ENCODE measurements at places on chromosomes 12 and 14. TPM values are rescaled to one million over a fixed set of nuclear protein-coding genes. Genes with fewer than 3 reads are reported as not detected.
A peak's percentile ranks its signal among the peaks of the same experiment; 100 is the strongest.

DNA sequence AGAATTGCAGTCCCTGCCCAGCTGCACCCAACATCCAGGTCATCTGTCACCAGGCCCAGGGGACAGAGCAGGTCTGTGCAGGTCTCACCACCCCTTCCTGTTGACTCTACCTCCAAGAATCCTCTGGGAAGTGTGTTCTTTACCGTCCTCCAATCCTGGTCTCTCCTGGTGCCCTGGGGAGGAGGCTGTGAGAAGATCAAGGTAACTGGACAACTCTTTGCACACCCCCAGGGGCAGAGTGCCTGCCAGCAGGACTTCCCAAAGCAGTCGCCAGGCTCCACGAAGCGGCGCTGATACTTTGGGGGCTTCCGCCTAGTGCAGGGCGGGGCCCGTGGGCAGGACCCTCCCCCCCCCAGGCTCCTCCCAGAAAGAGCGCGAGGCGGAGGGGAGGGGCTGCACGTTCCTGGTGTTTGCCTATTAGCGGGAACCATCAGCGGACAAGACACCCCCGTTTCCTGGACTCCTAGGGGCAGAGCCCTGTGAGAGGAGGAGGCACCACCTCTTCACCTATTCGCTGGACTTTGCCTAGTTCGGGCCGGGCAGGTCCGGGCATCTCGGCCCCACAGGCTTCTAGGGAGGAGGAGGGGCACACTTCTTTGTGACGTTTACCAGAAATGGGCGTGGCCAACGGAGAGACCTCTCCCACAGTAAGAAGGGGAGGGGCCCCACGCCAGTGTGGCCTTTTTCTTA, 918.0 kb downstream of the AACS start:
- no peak overlapping the region for H3K27ac ChIP-seq
- H3K27me3 ChIP-seq = no peaks in the 10 kb centered on the region
- DNase-seq = no peak
- no peaks in the 10 kb centered on the region for H3K36me3 ChIP-seq
- H3K4me1 ChIP-seq = peaks cover 11% of the 10 kb centered on the region

- no peak overlapping the region for H3K27ac ChIP-seq
- no peaks in the 10 kb centered on the region for H3K4me1 ChIP-seq
- DNase-seq = no peak
- no peak overlapping the region for H3K4me3 ChIP-seq
- no peaks in the 10 kb centered on the region for H3K27me3 ChIP-seq
- H3K36me3 ChIP-seq = no peaks in the 10 kb centered on the region
These were observed 206.5 kb downstream of the SSPN start for GRCh38 chr12:26401874-26402273.

- no peak for DNase-seq
- no peaks in the 10 kb centered on the region for H3K4me1 ChIP-seq
- H3K4me3 ChIP-seq = no peak overlapping the region
- H3K27me3 ChIP-seq = no peaks in the 10 kb centered on the region
- no peak overlapping the region for H3K27ac ChIP-seq
- no peaks in the 10 kb centered on the region for H3K36me3 ChIP-seq
These were observed 103.0 kb downstream of the PRIMA1 start for GRCh38 chr14:93685121-93685895.

Gene GPD1
- total RNA-seq = 4.2 TPM

Gene GLIPR1L2
- total RNA-seq = 0.41 TPM

DNA sequence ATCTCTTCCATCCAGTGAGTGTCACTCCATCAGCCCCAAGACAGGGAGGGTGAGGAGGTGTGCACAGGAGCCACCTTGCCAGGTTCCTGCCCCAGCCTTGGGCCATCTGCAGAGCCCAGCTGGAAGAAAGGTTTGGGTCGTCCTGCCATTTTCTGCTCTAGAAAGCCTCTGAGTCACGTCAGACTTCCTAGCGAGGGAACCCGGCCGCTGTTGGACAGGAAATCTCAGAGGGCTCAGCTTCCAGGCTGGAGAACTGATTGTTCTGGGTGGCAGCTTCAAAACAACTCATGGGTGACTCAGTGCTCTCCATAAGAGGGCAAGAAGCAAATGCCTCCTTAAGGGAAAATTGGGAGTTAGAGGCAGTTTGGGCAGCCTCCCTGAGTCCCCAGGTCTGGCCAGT, 16.6 kb downstream of the HIP1R start:
- DNase-seq = no peak
- peaks cover 26% of the 10 kb centered on the region for H3K36me3 ChIP-seq
- H3K27ac ChIP-seq = peak overlapping the region; percentile 98
- no peaks in the 10 kb centered on the region for H3K27me3 ChIP-seq
- peaks cover 50% of the 10 kb centered on the region for H3K4me1 ChIP-seq
- peak overlapping the region; percentile 31 for H3K4me3 ChIP-seq

Gene NELL2
- total RNA-seq = 0.63 TPM

- no peak overlapping the region for H3K27ac ChIP-seq
These were observed 103.4 kb upstream of the RBM19 start for GRCh38 chr12:114069507-114069906.

DNA sequence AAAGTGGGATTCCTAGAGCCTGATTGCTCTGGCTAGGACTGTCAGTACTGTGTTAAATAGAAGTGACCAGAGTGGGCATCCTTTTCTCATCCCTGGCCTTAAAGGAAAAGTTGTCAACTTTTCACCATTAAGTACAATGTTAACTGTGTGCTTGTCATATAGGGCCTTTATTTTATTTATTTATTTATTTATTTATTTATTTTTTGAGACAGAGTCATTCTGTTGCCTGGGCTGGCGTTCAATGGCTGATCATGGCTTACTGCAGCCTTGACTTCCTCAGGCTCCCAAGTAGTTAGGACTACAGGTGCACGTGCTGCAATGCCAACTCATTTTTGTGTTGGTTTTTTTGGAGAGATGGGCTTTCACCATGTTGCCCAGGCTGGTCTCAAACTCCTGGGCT, 11.6 kb downstream of the SH2B3 start:
- H3K27ac ChIP-seq = no peak overlapping the region
- no peaks in the 10 kb centered on the region for H3K27me3 ChIP-seq
- no peak for DNase-seq
- peaks cover 9% of the 10 kb centered on the region for H3K36me3 ChIP-seq
- H3K4me1 ChIP-seq = no peaks in the 10 kb centered on the region

DNA sequence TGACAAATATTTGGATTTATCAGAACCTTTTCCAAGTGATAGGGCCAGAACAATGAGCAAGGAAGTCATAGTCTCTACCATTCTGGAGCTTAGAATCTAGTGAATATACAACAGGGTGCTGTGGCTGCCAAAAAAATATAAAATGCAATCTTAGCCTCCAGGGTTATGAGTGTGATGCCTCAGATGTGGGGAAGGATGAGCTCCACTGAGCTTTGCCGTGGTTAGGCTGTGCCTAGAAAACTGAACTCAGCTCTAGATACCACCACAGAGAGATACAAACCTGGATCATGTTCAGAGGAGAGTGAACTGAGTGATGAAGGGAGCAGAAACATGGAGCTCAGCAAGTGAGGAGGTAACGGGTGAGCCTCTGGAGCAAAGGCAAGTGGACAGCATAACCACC, 138.1 kb upstream of the HIF1A start:
- no peaks in the 10 kb centered on the region for H3K27me3 ChIP-seq
- H3K4me1 ChIP-seq = peaks cover 12% of the 10 kb centered on the region
- H3K4me3 ChIP-seq = no peak overlapping the region
- no peaks in the 10 kb centered on the region for H3K36me3 ChIP-seq

- DNase-seq = no peak
- H3K4me3 ChIP-seq = no peak overlapping the region
- H3K27ac ChIP-seq = no peak overlapping the region
- H3K4me1 ChIP-seq = no peaks in the 10 kb centered on the region
These were observed 97.3 kb upstream of the ALX1 start for GRCh38 chr12:85182699-85183098.

- peak overlapping the region; percentile 75 for H3K27ac ChIP-seq
- DNase-seq = no peak
- no peaks in the 10 kb centered on the region for H3K36me3 ChIP-seq
- peak overlapping the region; percentile 26 for H3K4me3 ChIP-seq
- H3K4me1 ChIP-seq = peaks cover 48% of the 10 kb centered on the region
These were observed 646.9 kb upstream of the TMEM132C start for GRCh38 chr12:127619869-127620734.

- H3K4me1 ChIP-seq = no peaks in the 10 kb centered on the region
- no peaks in the 10 kb centered on the region for H3K27me3 ChIP-seq
- no peak overlapping the region for H3K4me3 ChIP-seq
- no peaks in the 10 kb centered on the region for H3K36me3 ChIP-seq
These were observed 76.2 kb downstream of the ZFP36L1 start for GRCh38 chr14:68716698-68717097.

- peak within 1 kb of the TSS; percentile 92 for H3K27ac ChIP-seq
- no peak for DNase-seq
- no peaks in the 10 kb centered on the region for H3K36me3 ChIP-seq
These were observed at the start of gene ZBTB42 for GRCh38 chr14:104800771-104801519. Gene ZBTB42 (plus strand): TSS chr14:104801101. CDS start chr14:104801198, 97 bp downstream.

- no peak overlapping the region for H3K27ac ChIP-seq
- no peak overlapping the region for H3K4me3 ChIP-seq
- H3K27me3 ChIP-seq = no peaks in the 10 kb centered on the region
- H3K4me1 ChIP-seq = no peaks in the 10 kb centered on the region
These were observed 179.6 kb upstream of the LMO3 start for GRCh38 chr12:16785524-16785923.

- no peak for DNase-seq
- no peaks in the 10 kb centered on the region for H3K36me3 ChIP-seq
- no peaks in the 10 kb centered on the region for H3K27me3 ChIP-seq
- H3K27ac ChIP-seq = no peak overlapping the region
- H3K4me1 ChIP-seq = peaks cover 34% of the 10 kb centered on the region
- no peak overlapping the region for H3K4me3 ChIP-seq
These were observed 44.3 kb downstream of the ELK3 start for GRCh38 chr12:96238336-96239047.

DNA sequence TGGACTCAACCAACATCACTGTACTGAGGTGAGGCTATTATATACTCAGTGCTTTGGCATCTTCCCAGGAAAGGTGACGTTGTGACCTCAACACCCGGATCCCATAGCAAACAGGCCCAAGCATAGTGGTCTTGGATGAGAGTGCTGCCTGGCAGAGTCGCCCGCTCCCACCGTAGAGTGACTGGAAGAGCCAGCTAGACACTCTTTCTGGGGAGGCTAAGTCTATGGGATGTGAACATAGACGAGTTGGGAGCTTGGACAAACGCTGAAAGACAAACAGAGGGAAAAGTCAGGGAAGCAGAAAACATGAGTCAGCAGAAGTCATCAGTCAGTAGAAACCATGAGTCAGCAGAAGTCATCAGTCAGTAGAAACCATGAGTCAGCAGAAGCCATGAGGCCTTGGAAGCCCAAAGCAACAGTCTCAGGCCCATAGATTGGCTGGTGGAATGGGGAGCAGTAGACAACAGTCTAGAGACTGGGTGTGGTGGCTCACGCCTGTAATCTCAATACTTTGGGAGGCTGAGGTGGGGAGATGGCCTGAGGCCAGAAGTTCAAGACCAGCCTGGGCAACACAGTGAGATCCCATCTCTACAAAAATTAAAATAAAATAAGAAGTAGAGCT, 66.4 kb upstream of the MAP1LC3B2 start:
- no peak overlapping the region for H3K4me3 ChIP-seq
- no peaks in the 10 kb centered on the region for H3K4me1 ChIP-seq
- no peaks in the 10 kb centered on the region for H3K27me3 ChIP-seq
- H3K36me3 ChIP-seq = no peaks in the 10 kb centered on the region

DNA sequence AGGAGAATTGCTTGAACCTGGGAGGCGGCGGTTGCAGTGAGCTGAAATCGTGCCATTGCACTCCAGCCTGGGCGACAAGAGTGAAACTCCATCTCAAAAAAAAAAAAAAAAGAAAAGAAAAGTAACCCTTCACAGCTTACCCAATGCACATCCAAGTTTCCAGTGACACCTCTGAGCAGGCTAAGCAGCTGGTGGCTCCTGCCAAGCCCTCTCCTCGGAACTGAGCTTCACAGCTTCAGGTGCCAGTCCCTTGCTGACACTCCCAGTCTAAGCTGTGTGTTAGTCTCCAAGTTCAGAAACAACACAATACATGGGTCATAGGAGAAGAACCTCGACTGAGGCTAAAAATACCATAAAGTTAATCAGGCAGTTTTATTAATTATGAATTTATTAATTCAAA, 7.9 kb downstream of the CD9 start:
- no peaks in the 10 kb centered on the region for H3K27me3 ChIP-seq
- H3K27ac ChIP-seq = peak overlapping the region; percentile 72
- no peak for DNase-seq
- no peak overlapping the region for H3K4me3 ChIP-seq

DNA sequence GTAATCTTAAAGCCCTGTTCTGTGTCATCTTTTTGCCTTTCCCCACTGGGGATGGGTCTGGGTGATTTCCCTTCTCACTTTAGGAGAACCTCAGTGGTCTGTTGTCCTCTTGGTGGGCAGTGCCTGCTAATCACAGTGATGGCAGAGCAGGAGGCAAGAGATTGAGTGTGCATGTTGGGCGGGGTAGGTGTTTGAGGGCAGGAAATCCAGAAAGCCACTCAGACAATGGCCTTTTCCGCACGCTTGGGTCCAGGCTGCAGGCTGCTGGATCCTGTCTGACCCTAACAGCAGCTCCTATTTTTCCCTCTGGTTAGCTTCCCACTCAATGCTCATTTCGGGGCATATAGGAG, 13.7 kb upstream of the ITGA5 start:
- no peaks in the 10 kb centered on the region for H3K36me3 ChIP-seq
- H3K4me1 ChIP-seq = peaks cover 37% of the 10 kb centered on the region
- H3K27me3 ChIP-seq = no peaks in the 10 kb centered on the region
- no peak for DNase-seq

GRCh38 chr14:99996951-99997571, 68.2 kb upstream of the EVL start:
- H3K4me3 ChIP-seq = no peak overlapping the region
- H3K36me3 ChIP-seq = no peaks in the 10 kb centered on the region
- H3K4me1 ChIP-seq = no peaks in the 10 kb centered on the region
- no peak for DNase-seq
- H3K27me3 ChIP-seq = no peaks in the 10 kb centered on the region
- no peak overlapping the region for H3K27ac ChIP-seq

DNA sequence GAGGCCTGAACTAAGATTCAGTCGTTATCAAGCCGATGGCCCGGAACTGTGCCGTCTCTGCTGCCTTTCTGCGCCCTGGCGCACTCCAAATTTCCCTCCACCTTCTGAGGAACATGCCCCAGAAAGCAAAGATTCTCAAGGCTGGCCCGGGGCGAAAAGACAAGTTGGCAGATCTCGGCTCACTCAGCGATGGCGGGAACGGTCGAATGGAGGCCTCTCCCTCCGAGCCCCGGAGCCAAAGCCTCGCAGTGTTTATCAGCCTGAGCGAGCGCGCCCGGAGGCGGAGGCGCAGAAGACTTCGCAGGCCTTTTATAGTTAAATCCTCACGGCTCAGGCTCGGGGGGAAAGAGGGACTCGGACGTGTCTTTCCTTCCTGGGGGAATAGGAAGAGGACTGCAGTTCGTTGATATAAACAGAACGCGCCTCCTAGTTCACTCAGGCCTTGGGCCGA, 5.6 kb downstream of the TBX5 start:
- peaks cover 20% of the 10 kb centered on the region for H3K4me1 ChIP-seq
- no peak overlapping the region for H3K4me3 ChIP-seq
- H3K27me3 ChIP-seq = peaks cover 49% of the 10 kb centered on the region
- no peaks in the 10 kb centered on the region for H3K36me3 ChIP-seq
- DNase-seq = no peak

GRCh38 chr12:112887550-112887949, 19.2 kb upstream of the OAS1 start:
- no peak overlapping the region for H3K4me3 ChIP-seq
- no peaks in the 10 kb centered on the region for H3K4me1 ChIP-seq
- no peak for DNase-seq
- no peak overlapping the region for H3K27ac ChIP-seq
